ENCODE measurements at places on chromosomes 16 and 17. TPM values are rescaled to one million over a fixed set of nuclear protein-coding genes. Genes with fewer than 3 reads are reported as not detected.

Gene TAC4
- total RNA-seq = not detected

Gene C16orf96
- not detected for total RNA-seq

Gene CIBAR2
- total RNA-seq = not detected

Gene TEKT3
- total RNA-seq = not detected

Gene TSNAXIP1
- 0.83 TPM for total RNA-seq

Gene ASGR1
- total RNA-seq = 1.2 TPM

Gene TEX14
- 0.11 TPM for total RNA-seq
